ENCODE measurements at places on chromosomes 3 and 15.

DNA sequence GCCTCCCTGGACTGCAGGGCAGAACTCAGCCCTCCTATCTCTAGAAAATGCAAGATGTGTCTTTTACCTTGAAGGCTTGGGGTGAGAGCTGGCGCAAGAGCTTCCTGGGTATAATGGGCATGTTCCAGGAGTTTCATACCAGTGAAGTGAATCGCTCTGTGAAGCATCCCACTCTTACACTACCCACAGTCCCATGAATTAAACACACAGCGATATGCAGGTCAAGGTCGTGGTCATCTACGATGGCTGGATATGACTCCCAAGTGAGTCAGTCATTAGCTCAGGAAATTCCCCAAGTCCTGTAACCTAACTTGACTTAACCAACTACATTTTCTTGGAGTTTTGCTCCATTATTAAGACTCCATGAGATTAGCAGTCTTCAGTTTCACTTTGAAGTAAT is 439.7 kb downstream of the NTRK3 start:
- DNase-seq: no peak

- DNase-seq: no peak
Observed at GRCh38 chr15:73368301-73369136, at the start of gene HCN4. Gene HCN4, minus strand, starts transcription at chr15:73368958. Its CDS starts 688 bp downstream, at chr15:73368270.

- DNase-seq: no peak
Observed at GRCh38 chr3:56985460-56985859, 75.0 kb upstream of the SPATA12 start.

DNA sequence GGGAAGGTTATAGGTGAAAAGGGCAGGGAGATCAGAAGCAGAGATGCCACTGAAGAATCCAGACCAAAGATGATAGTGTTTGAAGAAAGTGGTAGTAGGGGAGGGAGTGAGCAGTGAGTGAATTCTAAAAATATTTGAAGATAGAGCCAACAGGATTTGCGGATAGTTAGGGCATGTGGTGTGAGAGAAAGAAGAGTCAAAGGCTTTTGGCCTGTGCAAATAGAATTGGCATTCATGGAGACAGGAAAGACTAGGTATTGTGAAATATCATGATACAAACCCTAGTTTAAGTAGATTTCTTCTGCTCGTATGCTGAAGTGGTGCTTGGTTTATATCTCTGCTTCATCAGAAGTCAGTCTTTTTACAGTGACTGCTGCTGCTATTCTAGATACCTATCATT is 224.2 kb upstream of the CFAP20DC start:
- DNase-seq: no peak

DNA sequence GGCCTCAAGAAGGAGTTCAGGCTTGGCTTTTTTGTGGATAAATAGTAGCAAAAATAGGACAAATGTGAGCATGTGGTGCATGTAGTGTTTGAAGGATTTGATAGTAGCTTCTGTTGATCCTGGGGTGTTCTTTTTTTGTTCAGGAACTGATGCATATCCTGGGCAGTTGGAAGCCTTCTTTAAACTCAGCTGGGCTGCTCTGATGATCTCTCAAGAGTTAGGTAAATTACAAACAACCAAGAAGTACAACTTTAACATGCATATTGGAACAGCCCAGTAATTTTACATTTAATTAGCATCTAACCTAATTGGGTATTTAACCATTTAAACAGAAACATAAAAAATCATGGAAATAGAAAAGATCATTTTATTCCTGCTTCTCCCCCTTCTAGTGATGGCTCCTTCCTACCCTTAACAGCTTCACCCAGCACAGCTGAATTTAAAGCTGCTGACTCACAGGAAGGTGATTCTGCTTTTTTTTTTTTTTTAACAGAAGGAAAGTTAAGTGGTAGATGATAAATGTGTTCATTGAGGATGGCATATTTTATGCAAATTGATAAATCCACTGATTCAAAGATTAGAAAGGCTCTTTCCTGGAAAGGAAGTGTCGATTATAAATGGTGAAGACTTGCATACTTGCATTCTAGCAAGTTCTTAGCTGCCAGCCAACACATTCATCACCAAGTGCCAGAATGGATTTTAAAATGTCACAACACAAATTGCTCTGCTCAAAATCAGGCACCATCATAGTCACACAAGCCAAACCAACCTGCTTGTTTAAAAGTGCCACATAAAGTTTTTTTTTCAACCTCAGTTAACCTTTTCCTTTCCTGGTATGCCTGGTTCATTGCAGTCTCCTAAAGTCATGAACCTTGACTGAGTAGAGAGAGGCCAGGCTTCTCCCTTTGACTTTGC is 20.0 kb downstream of the SLC35G2 start:
- DNase-seq: no peak

DNA sequence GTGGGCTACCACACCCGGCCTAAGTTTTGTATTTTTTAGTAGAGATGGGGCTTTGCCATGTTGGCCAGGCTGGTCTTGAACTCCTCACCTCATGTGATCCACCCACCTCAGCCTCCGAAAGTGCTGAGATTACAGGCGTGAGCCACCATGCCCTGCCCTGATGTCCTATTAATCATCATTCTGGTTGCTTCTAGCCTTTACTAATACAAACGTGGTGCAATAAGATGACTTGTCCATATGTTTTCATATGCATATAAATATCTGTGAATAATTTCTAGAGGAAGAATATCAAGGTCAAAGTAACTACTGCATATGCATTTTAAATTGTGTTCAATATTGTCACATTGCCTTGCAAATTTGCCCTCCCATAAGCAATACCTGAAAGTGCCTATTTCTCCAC is 25.5 kb upstream of the PDHB start:
- no peak for DNase-seq

DNA sequence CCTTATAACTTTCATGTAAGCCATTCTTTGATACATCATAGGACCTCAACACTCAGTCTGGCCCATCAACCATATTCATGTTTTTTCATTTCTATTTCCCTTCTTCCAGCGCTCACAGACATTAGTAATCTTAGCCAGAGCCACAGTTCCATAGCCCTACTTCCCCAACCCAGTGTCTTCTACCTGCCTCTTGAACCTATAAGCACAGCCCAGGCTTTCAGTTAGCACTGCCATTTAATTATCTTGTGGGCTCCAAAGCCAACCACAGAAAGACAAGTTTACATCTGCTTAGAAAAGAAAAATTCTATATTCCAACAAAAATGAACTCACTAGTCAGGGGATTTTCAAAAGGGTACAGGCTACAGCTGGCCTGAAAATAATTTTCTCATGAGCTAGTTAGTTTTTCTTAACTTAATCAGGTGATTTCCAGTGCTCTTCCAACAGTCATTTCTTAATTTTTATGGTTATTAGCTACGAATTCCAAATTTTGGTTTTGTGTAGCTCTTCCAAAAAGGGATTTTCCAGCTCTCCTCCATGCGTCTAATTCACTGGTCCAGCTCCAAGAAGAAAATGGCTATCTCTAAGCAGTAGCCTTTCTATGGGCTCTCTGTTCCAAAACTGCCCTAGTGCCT is 13.7 kb downstream of the CD200 start:
- DNase-seq: no peak

- no peak for DNase-seq
Observed at GRCh38 chr3:82382831-82383230, 621.4 kb upstream of the GBE1 start.

DNA sequence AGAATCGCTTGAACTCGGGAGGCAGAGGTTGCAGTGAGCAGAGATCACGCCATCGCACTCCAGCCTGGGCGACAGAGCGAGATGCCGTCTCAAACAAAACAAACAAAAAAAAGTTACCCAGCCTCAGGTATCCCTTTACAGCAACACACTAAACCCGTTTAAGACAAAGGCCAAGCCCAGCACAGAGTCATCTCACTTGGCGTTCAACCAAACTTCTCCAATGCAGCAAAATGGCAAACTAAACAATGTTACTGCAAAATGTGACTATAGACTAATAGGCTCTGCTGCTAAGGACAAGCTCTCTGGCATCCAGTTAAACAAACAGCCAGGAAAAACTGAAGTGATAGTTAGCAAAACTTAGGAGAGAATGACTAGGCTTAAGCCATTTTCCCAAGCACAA is 6.4 kb upstream of the FAM219B start:
- no peak for DNase-seq

GRCh38 chr3:197298341-197298944 is at the start of gene DLG1:
Gene DLG1, minus strand, starts transcription at chr3:197298612. Its CDS starts 1,408 bp downstream, at chr3:197297204.
- peak; percentile 78 for DNase-seq

DNA sequence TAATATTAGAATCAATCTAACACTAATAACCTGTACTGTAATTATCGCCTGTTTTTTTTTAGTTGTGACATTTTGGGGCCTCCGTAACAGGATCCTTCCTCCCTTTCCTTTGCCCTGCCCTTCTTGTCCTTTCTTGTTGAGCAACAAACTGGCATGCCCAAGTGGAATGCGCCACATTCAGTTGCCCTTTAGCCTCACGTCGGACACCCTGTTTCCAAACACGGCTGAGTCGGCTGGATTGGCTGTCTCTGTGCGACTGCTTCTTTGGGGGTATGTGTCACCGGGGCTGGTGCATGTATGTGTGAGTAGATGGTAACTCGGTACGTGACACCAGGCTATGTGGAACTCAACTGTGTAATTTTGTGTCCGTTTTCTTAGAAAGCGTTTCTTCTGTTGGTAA is 24.1 kb downstream of the TRAK1 start:
- no peak for DNase-seq

DNA sequence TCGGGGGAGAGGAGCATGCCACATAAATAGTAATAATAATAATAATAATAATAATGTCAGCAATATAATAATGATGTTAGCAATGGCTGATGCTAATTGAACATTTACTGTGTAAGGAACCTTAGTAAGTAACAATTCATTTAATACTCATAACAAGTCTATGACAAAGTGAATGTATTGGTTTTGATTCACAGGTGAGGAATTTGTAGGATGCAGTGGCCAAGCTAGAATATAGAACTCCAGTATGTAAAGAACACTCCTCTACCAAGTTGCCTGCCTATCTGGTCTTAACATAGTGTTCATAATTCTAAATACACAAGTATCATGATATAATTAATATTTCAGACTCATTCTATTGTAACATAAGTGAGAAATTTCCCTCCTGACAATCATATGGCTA is 1016.5 kb downstream of the ROBO1 start:
- DNase-seq: no peak

GRCh38 chr15:57677204-57677603 is 29.3 kb upstream of the POLR2M start:
- no peak for DNase-seq

DNA sequence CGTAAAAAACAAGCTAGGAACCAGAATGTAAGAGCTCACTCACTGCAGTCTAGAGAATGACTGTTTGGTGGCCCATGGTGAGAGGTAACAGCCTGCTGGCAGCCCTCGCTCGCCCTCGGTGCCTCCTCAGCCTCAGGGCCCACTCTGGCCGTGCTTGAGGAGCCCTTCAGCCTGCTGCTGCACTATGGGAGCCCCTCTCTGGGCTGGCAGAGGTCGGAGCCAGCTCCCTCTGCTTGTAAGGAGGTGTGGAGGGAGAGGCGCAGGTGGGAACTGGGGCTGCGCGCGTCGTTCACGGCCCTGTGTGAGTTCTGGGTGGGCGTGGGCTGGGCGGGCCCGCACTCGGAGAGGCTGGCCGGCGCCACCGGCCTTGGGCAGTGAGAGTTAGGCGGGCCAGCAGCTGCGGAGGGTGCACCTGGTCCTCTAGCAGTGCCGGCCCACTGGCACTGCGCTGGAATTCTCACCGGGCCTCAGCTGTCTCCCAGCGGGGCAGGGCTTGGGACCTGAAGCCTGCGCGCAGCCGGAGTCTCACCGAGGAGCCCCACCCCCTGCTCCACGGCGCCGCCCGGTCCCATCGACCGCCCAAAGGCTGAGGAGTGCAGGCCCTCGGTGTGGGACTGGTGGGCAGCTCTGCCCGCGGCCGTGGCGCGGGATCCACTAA is 420.6 kb downstream of the RBMS3 start:
- DNase-seq: no peak

DNA sequence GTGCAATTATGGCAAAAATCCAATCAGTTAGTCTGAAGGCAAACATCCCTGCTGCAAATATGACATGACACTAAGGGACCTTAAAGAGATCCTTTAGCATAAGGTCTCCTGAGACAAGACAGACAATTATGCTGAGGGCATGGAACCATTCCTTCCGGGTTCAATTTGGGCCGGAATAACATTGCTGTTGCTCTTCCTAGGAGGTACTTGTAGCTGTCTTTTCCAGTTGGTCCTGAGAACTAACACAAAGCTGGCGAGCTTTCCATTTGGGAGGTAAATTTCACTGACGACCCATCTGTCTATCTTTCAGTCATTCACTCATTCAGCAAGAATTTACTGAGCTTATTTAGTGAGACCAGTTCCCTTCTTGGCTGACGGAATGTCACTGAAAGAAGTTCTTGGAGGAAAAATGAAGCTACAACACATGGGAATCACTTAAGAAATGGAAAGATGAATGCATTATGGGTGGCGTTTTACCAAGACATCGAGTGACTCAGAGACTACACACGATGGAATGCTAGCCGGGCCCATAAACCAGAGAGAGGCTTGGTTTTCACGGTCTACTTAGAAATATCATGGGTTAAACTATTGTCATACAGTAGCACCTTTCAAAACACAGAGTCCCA is 215.5 kb downstream of the PDZRN3 start:
- DNase-seq: no peak

- DNase-seq: no peak
Observed at GRCh38 chr3:194425399-194425798, 26.3 kb upstream of the GP5 start.

GRCh38 chr15:83207660-83208366 is at the start of gene HDGFL3:
Gene HDGFL3, minus strand, starts transcription at chr15:83207823. Its CDS starts 409 bp downstream, at chr15:83207414.
- no peak for DNase-seq

DNA sequence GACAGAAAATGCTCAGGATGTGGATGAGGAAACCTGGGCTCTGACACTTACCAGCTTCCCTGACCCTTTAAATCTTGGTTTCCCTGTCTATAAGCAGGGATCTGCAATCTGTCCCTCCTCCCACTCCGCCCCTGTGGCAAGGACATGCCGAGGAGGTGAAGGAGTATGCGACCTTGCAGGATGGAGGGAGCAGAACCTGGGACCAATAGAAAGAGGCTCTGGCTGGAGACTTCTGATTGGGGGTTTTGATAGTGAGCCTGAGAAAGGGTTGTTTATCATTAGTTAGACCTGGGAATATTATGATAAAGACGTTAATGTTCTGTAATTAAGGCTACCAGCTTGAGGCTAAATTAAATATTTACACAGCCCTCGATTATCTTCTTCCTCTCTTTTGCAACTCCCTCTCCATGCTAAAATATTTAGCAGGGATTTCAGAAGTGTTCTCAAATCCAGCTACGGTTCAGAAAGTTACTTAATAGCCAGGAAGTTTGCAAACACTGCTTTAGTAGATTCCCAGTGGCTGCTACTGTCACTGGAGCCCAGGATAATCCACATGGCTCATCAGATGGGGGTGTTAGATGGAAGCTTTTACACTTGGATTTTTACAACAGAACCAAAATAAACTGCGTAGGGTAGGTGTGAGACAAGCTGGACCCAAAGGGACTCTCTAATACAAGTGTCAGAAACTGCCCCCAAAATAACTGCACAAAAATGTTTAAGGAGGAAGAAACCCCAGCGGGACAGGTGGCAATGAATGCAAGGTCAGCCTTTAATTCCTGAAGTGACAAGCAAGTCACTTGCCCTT is 9.2 kb upstream of the PAQR5 start:
- DNase-seq: no peak

- no peak for DNase-seq
Observed at GRCh38 chr15:51348688-51349087, 7.2 kb downstream of the GLDN start.

- DNase-seq: no peak
Observed at GRCh38 chr15:56839099-56839498, 79.3 kb upstream of the TCF12 start.

- DNase-seq: no peak
Observed at GRCh38 chr3:109178708-109179107, 42.2 kb downstream of the C3orf85 start.
